Gastrocnemius medialis (tissue), 4 donors: ENCODE measurements at places on chromosomes 16 and 17. TPM values are rescaled to one million over a fixed set of nuclear protein-coding genes. Genes with fewer than 3 reads are reported as not detected.

DNA sequence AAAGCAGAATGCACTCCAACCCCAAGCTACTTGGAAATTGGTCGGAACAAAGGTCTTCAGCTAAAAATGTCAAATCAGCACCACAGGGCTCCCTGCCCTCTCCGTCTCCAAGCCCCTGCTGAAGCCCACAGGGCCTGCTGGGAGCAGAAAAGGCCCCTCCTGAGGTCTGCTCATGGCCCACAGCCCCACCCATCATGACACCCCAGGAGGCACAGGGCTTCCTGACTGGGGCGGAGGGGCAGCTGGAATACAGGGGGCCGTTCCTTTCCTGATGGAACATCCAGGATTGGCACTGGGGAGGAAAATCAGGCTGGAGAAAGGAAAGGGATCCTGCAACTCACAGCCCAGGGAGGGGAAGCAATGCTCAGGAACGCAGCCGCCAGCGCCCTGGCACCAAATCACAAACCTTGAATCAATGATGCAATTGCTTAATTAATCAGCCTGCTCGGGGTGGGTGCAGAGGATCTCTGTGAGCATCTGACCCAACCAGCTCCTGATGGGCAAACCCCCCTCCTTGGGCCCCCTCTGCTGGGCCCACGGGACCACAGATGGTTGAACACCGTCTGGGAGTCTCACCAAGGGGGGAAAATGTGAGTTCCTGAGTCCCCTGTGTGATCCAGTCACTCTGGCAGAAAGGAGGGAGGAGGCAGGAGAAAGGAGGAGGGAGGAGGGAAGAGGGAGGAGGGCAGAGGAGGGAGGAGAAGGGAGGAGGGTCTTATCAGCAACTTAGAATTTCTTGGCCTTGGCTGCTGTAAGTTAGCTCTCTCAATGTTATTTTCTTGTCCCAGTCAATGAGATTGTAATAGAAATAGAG, 155.5 kb downstream of the ZNF423 start:
- no peaks in the 10 kb centered on the region for H3K27me3 ChIP-seq
- peaks cover 31% of the 10 kb centered on the region for H3K4me1 ChIP-seq
- DNase-seq: no peak
- peak overlapping the region; percentile 41 for H3K27ac ChIP-seq
- no peaks in the 10 kb centered on the region for H3K36me3 ChIP-seq

- no peaks in the 10 kb centered on the region for H3K4me1 ChIP-seq
- H3K27ac ChIP-seq: no peak overlapping the region
- H3K27me3 ChIP-seq: no peaks in the 10 kb centered on the region
- no peak for DNase-seq
These were observed 21.0 kb upstream of the ENDOV start for GRCh38 chr17:80393961-80394360.

GRCh38 chr17:73753751-73754496, 109.7 kb upstream of the SDK2 start:
- no peaks in the 10 kb centered on the region for H3K27me3 ChIP-seq
- H3K4me3 ChIP-seq: no peak overlapping the region
- H3K4me1 ChIP-seq: no peaks in the 10 kb centered on the region
- no peak overlapping the region for H3K27ac ChIP-seq

DNA sequence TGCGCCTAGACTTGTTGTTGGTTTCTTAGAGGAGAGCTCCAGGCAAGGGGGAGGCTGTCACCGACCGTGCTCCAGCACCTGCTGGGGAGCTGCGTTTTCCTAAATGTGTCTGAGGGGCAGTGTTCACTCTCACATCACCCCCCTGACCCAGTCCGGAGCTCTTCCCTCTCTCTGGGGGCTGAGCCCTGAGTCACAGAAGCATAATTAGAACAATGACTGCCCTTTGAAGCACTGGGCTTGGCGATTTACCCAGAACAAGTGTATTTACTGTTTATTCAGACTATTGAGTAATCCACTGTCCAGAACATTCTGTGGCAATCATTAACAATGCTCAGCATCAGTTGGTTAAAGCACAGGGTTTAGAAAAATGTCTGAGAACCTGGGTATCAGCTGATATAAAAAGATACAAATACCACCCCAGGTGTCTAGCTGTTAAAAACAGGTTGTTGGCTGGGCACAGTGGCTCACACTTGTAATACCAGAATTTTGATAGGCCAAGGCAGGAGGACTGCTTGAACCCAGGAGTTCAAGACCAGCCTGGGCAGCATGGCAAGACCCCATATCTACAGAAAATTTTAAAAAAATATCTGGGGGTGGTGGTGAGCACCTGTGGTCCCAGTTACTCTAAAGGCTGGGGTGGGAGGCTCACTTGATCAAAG, 8.1 kb downstream of the CES4A start:
- peak; percentile 92 for DNase-seq
- peaks cover 21% of the 10 kb centered on the region for H3K4me1 ChIP-seq
- no peaks in the 10 kb centered on the region for H3K36me3 ChIP-seq
- H3K27me3 ChIP-seq: peaks cover 2% of the 10 kb centered on the region
- H3K27ac ChIP-seq: peak overlapping the region; percentile 91
- no peak overlapping the region for H3K4me3 ChIP-seq

GRCh38 chr16:85565801-85566526, 47.2 kb upstream of the GSE1 start:
- DNase-seq: no peak
- H3K4me3 ChIP-seq: no peak overlapping the region

- DNase-seq: no peak
- H3K36me3 ChIP-seq: no peaks in the 10 kb centered on the region
- H3K27me3 ChIP-seq: no peaks in the 10 kb centered on the region
- H3K4me1 ChIP-seq: peaks cover 7% of the 10 kb centered on the region
These were observed 97.8 kb upstream of the CHMP6 start for GRCh38 chr17:80893604-80894438.

DNA sequence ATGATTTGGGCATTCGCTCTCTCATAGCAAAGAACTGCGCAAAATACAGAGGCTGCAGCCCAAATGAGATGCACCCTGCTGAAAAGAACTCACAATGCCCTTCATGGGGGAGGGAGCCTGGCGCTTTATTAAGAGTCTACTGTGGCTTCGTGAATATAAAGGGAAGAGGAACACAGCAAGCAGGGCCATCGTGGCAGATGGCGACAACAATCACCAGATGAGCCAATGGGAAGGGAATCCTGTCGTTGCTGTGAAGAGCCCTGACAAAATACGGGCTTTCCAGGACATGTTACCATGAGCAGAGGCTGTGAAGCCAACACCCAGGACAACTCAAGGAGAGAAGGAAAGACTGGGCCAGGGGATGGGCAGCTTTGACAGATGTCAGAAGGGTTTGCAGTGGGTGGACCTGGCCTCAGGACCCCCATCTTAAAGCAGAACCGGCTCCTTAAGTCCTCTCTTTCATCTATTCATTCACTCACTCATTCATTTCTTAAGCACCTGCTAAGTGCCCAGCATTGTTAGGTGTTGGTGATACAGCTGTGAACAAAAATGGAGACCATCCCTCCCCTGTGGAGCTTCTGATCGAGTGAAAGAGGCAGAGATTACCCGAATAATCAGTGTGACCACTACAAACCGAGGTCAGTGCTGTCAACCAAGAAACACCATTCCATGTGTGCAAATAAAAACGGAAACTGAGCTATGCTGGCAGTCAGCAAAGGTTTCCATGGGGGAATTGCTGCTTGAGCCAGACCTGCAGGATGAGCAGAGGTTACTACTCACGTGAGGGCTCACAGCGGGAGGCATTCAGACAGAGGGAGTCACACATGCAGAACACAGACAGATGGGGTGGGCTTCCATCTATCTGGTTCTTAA, 125.8 kb downstream of the DYNLRB2 start:
- no peak overlapping the region for H3K27ac ChIP-seq
- no peaks in the 10 kb centered on the region for H3K27me3 ChIP-seq
- no peaks in the 10 kb centered on the region for H3K36me3 ChIP-seq
- no peak for DNase-seq

Gene RCVRN
- not detected for total RNA-seq

Gene FOXN1
- not detected for total RNA-seq

Gene NOG
- total RNA-seq: 6.7 TPM

DNA sequence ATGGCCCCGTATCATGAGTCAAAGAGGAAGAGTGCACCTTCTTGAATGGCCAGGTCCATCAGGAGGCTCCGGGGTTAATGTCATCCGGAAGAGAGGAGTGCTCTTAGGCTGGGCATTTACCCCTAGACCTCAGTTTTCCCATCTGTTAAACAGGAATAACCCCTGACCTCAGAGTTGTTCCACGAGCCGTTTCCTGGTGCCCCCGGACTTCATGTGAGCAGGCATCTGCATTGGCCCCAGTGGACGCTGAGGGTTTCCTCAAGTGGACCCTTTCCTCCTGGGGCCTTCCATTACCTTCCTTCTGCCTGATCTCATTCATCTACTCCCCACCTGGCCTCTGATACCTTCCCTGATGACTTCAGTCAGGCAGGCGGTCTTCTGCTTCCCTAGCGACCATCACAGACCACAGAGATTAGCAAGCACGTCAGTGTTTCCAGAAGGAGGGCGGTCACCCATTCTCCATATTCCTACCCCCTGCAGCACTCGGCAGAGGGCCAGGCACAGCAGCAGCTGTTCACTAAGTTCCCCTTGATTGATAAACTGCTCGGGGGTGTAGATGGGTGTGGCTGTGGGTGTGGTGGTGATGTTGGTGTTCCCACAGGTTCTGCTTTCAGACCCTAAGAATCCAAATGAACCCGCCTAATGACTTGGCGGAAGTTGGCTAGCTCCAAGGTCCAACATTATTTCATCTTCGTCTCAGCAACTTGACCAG, 346.6 kb upstream of the TNRC6C start:
- peaks cover 10% of the 10 kb centered on the region for H3K27me3 ChIP-seq
- H3K27ac ChIP-seq: no peak overlapping the region
- H3K4me3 ChIP-seq: no peak overlapping the region
- no peaks in the 10 kb centered on the region for H3K4me1 ChIP-seq
- no peak for DNase-seq

- no peaks in the 10 kb centered on the region for H3K36me3 ChIP-seq
- DNase-seq: no peak
- H3K4me3 ChIP-seq: no peak overlapping the region
- no peak overlapping the region for H3K27ac ChIP-seq
These were observed 61.0 kb downstream of the SLC39A11 start for GRCh38 chr17:73031472-73031871.

Gene HAP1
- not detected for total RNA-seq

DNA sequence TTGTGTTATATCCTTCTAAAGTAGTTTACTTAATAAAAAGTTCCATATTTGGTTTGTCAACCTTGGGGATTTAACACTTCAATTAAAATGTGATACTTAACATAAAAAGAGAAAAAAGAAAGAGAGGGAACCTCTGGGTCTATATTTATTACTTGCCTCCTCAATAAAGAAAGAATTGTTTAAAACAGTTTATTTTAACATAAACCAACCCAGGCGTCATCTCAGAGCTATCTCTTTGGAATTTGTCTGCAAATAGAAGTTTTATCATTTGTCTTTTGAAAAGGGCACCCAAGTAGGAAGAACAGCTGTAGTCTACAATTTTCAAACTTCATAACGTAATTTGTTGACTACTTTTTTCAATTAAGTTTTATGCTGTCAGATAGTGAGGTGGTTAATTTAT, 364.1 kb downstream of the KCNJ2 start:
- DNase-seq: no peak
- no peaks in the 10 kb centered on the region for H3K36me3 ChIP-seq
- H3K27me3 ChIP-seq: no peaks in the 10 kb centered on the region
- H3K4me1 ChIP-seq: no peaks in the 10 kb centered on the region
- no peak overlapping the region for H3K4me3 ChIP-seq

- DNase-seq: no peak
- no peaks in the 10 kb centered on the region for H3K27me3 ChIP-seq
- H3K4me3 ChIP-seq: no peak overlapping the region
- H3K36me3 ChIP-seq: no peaks in the 10 kb centered on the region
- no peak overlapping the region for H3K27ac ChIP-seq
These were observed 17.9 kb downstream of the CA10 start for GRCh38 chr17:52140601-52141000.

DNA sequence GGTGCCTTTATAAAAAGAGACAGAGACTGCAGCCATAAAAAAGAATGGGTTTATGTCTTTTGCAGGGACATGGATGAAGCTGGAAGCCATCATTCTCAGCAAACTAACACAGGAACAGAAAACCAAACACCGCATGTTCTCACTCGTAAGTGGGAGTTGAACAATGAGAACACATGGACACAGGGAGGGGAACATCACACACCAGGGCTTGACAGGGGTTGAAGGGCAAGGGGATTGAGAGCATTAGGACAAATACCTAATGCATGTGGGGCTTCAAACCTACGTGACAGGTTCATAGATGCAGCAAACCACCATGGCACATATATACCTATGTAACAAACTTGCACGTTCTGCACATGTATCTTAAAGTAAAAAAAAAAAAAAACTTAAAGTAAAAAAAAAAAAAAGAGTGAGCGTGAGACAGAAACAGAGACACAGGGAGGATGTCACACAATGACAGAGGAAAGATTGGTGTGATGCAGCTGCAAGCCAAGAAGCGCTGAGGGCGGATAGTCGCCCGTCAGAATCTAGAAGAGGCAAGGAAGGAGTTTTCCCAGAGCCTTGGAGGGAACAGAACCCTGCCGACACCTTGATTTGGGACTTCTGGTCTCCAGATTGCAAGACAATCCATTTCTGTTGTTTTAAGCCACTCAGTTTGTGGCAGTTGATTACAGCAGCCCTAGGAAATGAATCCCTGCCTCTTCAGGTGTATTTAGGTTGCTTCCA, 27.4 kb upstream of the TNS4 start:
- H3K4me3 ChIP-seq: no peak overlapping the region
- peaks cover 14% of the 10 kb centered on the region for H3K4me1 ChIP-seq
- H3K27me3 ChIP-seq: no peaks in the 10 kb centered on the region
- H3K27ac ChIP-seq: no peak overlapping the region
- no peaks in the 10 kb centered on the region for H3K36me3 ChIP-seq
- peak; percentile 2 for DNase-seq

GRCh38 chr16:66786551-66786950, 14.8 kb downstream of the TERB1 start:
- no peak for DNase-seq
- H3K36me3 ChIP-seq: no peaks in the 10 kb centered on the region
- H3K27ac ChIP-seq: no peak overlapping the region
- H3K4me1 ChIP-seq: no peaks in the 10 kb centered on the region
- H3K27me3 ChIP-seq: no peaks in the 10 kb centered on the region

DNA sequence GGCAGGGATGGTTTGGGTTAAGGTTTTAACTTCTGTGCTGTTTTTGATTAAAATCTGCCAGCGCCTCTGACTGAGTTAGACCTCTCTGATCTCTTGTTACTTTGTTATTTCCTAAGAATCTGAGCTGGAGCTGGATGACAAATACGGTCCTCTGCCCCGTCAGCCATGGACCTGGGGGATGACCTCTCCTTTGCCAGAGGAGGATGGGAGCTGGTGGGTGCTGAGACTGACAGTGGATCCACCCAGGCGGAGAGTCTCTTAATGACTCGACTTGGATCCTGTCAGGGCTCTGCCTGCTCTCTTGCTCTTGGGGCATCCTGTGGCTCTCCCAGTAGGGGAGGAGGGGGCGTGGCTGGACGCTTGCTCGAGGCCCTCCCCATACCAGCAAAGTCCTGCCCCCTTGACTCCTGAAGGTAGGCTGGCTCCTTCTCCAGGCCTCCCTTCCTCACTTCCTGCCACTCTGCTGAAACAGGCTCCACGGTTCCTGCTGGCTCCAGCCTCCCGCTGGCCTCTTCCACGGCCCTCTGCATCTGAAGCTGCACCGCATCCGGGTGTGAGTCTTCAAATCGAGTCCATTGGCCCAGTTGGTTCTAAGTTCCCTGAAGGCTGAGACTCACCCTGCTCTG, 24.8 kb upstream of the MAP3K14 start:
- no peaks in the 10 kb centered on the region for H3K36me3 ChIP-seq
- H3K27me3 ChIP-seq: no peaks in the 10 kb centered on the region
- DNase-seq: no peak
- H3K27ac ChIP-seq: no peak overlapping the region
- no peaks in the 10 kb centered on the region for H3K4me1 ChIP-seq
